Activated CD4-positive, alpha-beta T cell treated with anti-CD3 and anti-CD28 coated beads, Interleukin-2, amount 50 U/mL, for 16 hours (primary cell): ENCODE measurements at places on chromosomes 2 and 18.

DNA sequence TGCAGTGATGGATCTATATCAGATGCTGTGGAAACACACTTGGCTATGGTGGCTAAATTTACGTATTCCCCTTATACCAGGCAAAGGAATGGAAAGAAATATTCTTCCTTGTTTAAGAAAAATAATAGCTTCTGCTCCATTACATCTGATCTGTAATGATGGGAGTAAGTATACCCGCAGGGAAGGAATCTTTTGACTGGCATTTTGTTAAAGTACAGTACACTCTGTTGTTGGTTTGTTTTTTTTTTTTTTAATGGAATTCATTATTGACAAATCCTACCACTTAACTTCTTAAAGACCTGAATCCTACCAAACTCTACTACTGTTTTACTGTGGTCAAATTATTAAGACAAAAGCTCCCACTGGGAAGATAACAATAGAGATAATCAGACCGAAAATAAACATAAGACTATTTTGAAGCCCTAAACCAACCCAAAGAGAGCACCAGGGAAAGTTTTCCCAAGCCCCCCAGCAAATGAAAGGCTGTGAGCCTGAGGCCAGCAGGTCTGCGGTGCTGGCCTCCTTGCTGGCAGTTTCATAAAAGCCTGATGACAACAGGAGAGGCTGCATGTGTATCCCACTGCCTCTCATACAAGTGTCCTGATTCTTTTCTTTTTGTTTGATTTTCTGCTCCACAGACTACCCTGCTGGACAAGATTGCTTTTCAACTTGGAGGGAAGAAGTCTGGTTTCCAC, 101.0 kb downstream of the SLC25A12 start:
- DNase-seq = no peak

GRCh38 chr18:70359071-70359470, 70.2 kb downstream of the SOCS6 start:
- DNase-seq = no peak

GRCh38 chr2:20620271-20620681, 30.6 kb downstream of the HS1BP3 start:
- DNase-seq = no peak

DNA sequence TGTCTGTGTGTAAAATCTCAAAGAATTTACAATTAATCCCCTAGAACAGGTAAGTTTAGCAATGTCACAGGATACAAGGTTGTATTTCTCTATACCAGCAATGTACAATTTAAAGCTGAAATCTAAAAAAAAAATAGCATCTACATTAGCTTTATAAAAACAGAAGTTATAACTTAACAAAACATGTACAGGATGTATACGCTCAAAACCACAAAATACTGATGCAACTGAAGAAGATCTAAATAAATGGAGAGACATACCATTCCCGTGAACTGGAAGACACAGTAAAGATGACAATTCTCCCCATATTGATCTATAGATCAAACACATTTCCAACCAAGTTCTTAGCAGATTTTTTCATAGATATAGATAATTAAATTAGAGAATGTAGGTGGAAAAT, 17.5 kb upstream of the RANBP2 start:
- DNase-seq = no peak

GRCh38 chr2:219567791-219568361, 3.5 kb downstream of the OBSL1 start:
- DNase-seq = no peak

- no peak for DNase-seq
Measured at GRCh38 chr2:66582104-66582986, 147.4 kb downstream of the MEIS1 start.

GRCh38 chr2:234761910-234762309, 189.9 kb upstream of the SH3BP4 start:
- DNase-seq = no peak

DNA sequence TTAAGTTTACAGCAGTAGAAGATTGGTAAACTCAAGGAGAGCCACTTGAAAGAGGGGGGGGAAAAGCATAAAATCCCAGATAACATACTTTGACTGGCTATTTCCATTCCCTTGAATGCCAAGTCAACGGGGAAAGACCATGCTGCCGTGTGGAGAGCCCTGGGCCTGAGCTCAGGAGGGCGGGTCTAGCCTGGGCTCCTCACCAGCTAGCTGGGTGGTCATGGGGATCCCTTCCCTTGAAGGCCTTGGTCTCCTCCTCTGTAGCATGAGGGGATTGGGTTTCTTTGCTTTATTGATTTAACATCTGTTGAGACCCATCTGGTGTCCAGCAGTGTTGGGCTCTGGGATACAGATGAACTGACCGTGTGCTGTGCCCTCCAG, 35.0 kb downstream of the TEX51 start:
- DNase-seq = no peak

DNA sequence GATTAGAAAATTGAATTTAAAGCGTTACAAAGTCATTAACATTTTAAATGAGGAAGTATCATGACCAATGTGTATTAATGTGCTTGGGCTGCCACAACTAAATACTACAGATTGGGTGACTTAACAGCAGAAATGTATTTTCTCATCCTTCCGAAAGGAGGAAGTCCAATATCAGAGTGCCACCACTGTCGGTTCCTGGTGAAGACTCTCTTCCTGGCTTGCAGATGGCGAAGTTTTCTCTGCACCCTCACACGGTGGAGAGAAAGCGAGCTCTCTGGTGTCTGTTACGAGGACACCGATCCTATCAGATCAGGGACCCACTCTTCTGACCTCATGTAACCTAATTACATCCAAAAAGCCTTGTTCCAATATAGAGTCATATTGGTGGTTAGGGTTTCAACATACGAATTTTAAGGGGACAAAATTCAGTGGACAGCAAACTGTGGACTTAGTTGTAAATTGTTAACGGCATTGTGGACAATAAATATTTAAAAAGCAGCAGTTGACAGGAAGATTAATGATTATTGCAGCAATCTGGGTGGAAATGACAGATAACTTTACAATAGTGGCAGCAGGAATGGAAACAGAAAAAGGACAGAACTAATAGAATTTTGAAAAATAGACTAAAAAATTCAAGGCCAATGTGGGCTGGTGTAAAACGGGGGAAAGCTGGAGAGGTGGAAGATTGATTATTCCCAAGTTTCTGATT, 35.1 kb upstream of the CYRIA start:
- DNase-seq = no peak

GRCh38 chr2:209191139-209191538, 232.7 kb upstream of the MAP2 start:
- DNase-seq = no peak

- DNase-seq = no peak
Measured at GRCh38 chr2:2859732-2860131, 517.9 kb downstream of the EIPR1 start.

DNA sequence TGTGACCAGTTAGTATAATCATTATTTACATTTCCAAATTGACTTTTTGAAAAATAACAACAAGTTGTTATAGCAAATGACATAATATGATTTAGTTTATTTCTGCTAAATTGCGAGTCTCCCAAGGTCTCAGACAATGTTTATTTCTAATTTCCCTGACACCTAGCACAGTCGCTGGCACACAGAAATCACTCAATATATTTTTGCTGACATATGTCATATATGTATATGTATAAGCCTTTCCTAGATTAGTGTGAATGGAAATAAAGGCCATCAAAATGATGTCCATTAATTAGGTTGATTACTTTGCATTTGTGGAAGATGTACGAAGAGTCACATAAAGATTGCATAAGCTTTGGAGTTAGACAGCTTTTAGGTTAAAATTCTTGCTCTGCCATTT, 136.7 kb upstream of the CDH2 start:
- no peak for DNase-seq

DNA sequence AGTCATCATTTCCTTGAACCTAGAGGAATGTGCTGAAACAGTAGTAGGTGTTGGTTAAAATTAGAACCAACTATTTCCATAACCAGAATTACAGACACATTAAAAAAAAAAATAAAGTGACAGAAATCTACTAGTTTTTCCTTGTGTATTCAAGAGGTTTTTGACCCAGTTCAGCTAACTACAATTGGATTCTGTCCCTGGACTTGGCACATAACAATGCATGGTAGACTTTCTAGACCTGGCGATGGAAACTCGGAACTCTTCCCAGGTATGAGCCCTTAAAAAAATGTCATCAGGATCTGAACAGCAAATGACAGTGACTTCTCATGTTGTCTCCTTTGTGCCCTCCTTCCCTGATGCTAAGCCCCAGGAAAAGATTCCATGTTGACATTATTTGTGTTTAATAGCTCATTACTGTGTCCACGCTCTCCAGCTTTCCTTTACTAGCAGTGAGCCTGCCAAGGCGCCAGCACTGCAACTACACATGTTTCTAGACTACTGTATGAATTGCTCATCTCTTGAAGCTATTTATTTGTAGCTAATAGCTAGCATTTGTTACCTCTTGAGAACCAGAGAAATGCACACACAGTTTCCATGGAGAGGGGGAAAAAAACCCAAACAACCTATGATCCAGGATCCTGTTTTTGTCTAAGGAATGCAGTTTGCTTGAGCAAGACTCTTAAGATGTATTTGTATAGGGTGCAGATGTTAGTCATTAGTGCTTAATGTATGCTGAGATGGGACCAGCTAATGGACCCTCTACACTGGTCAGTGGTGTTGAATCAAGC, 148.5 kb downstream of the FMNL2 start:
- no peak for DNase-seq

GRCh38 chr2:28318462-28319117, 74.1 kb upstream of the FOSL2 start:
- DNase-seq = no peak

- DNase-seq = no peak
Measured at GRCh38 chr2:29063646-29064345, 10.5 kb downstream of the PCARE start.

DNA sequence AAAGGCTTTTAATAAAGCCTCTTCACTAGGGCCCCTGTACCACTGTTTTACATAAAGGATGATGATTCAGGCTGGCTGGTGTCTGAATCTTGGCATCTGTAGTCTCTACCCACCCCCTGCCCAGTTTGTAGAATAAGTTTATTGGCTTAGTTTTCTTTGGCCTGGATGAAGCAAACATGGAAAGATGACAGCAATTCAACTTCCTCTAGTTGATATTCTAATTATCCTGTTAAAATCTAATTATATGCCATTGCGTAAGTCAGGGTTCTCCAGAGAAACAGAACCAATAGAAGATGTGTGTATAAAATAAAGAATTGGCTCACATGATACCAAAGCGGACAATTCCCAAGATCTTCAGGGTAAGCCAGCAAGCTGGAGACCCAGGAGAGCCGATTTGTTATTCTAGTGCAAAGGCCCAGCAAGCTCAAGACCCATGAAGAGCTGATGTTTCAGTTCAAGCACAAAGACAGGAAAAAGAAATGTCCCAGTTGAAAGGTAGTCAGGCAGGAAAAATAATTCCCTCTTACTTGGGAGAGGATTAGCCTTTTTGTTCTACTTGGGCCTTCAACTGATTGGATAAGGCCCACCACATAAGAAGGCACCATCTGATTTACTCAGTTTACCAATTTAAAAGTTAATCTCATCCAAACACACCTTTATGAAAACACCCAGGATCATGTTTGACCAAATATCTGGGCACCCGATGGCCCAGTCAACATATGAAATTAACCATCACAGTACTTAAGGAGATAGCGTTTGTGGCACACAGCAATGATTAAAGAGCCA, 82.6 kb upstream of the LYPD1 start:
- no peak for DNase-seq

GRCh38 chr18:65523461-65523860, 227.4 kb upstream of the CDH7 start:
- DNase-seq = no peak

DNA sequence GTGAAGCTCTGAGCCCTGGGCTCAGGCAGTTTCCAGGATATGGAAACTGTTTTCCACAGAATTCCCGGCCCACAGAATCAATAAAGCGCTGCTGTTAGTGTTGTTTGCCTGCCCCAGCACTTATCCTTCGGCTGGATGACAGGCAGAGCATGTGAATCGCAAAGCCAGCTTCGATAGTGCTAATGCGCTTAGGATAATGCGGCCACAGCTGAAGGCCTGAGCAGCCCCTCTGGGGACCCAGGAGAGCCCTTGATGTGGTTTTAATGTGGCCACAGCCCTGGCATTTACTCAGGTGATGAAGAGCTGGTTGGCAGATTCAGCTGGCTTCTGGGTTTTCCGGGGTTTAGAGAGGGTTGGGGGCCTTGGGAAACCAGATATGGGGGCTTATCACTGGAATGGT, 23.7 kb downstream of the PCARE start:
- DNase-seq = no peak

GRCh38 chr18:58618822-58619595, 9.9 kb downstream of the ALPK2 start:
- no peak for DNase-seq

- DNase-seq = no peak
Measured at GRCh38 chr2:23547725-23548124, 162.7 kb downstream of the KLHL29 start.

- no peak for DNase-seq
Measured at GRCh38 chr2:47771211-47771610, 11.7 kb upstream of the MSH6 start.

DNA sequence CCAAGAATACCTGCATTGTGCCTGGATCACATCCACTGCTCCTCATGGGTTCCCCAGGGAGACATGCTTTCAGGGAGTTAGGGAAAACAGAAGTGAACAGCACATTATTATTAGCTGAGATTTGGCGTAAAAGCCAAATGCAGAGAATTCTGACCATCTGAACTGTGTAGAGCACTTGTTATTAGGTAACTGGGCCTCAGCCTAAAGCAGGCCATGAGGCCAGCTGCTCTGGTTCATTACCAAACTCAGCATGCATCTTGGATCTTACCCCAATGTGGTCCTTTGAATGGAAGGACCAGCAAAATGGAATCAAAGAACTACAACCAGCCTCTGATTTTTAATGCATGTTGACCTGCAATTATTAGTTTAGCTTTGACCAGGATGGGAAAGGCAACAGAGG, 322.3 kb downstream of the KCNS3 start:
- DNase-seq = no peak

DNA sequence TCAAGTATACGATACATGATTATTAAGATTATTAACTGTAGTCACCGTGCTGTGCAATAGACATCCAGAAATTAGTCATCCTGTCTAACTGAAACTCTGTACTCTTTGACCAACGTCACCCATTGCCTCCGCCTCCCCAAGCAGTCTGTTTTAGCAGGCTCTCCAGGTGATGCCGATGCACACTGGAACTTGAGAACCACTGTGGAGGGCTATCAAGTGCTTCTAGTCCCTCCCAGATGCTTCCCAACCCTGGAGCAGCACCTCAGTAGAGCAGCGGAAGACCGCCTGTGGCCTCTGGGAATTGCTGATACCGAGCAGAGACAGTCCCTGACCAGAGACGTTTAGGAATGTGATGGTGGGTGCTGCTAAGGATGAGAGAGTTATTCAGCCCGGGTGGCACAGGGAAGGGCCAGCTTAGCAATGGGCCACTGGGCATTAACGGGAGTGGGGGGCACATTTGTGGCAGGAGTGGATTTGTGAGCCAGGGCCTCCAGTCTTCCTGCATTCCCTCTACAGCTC, 50.7 kb downstream of the LIPG start:
- peak; percentile 5 for DNase-seq

GRCh38 chr2:197398913-197399312, 35.9 kb downstream of the SF3B1 start:
- no peak for DNase-seq
